ENCODE measurements at places on chromosomes 7 and 10. TPM values are rescaled to one million over a fixed set of nuclear protein-coding genes. Genes with fewer than 3 reads are reported as not detected.

The HTR5A gene
- not detected for total RNA-seq

The OR2A12 gene
- not detected for total RNA-seq

The ERVW-1 gene
- not detected for total RNA-seq

GRCh38 chr7:101017064-101017777, 2.7 kb upstream of the MUC17 start:
- H3K36me3 ChIP-seq: no peaks in the 10 kb centered on the region
- DNase-seq: peak; percentile 31
- no peaks in the 10 kb centered on the region for H3K4me1 ChIP-seq
- H3K4me3 ChIP-seq: no peak overlapping the region

DNA sequence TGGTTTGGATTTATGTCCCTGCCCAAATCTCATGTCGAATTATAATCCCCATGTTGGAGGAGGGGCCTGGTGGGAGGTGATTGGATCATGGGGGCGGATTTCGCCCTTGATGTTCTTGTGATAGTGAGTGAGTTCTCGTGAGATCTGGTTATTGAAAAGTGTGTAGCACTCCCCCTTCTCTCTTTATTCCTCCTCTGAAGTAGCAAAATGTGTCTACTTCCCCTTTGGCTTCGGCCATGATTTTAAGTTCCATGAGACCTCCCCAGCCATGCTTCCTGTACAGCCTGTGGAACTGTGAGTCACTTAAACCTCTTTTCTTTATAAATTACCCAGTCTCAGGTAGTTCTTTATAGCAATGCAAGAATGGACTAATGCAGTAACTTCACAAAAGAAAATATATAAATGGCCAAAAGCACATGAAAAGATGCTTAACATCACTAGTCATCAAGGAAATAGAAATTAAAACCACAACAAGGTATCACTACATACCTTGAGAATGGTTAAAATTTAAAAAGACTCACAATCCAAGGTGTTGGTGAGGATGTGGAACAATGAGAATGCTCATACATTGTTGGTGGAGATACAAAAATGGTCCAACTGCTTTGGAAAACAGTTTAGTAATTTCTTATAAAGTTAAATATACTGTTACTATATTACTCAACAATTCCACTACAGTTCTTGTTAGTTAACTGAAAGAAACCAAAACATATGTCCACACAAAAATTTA, 218.7 kb downstream of the SNX10 start:
- H3K36me3 ChIP-seq: no peaks in the 10 kb centered on the region
- H3K27me3 ChIP-seq: no peaks in the 10 kb centered on the region
- H3K4me1 ChIP-seq: peaks cover 17% of the 10 kb centered on the region
- no peak overlapping the region for H3K27ac ChIP-seq
- no peak for DNase-seq

GRCh38 chr10:74381291-74381853, 230.4 kb downstream of the ADK start:
- no peaks in the 10 kb centered on the region for H3K36me3 ChIP-seq
- H3K4me3 ChIP-seq: no peak overlapping the region
- H3K27me3 ChIP-seq: no peaks in the 10 kb centered on the region
- no peak overlapping the region for H3K27ac ChIP-seq
- H3K4me1 ChIP-seq: no peaks in the 10 kb centered on the region

DNA sequence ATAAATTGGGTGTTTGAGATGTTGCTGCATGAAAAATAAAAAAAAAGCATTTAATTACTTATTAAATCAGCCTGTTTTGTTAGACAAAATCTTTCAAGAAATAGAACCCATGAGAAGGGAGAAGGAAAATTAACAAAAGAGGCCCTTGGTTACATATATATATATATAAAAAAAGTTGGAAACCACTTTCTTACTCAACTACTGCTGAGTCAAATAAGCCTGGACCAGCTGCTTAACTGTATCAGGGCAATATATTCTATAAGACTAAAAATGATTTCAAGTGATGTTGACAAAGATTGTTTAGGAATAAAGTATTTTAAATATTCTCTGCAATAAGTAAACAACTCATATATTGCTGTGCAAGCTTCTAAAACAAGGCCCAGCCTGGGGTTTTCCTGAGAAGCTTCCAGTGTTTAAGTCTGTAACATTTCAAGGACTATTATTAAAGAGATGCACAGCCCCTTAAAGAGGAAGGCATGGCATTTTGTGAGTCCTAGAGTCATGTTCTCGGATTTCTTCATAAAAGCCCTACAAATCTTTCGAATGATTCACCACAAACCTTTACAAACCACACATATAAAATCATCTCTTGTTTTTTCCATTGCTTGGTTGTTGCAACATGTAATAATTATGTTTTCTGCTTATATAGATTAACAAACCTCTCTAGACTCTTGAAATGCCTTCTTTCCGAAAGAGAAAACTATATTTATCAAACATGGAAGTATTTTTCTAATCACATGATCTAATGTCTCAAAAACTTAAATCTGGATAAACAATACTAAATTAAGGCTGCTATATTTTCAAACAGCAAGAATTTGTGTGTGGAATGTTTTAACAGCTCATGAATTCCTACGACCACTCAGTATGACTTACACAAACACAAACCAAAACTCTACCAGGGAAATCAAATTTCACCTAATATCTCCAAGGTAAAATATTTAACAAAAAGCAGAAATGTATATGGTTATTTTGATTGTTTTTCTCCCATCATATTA, 14.3 kb downstream of the JAZF1 start:
- H3K27ac ChIP-seq: no peak overlapping the region
- no peak overlapping the region for H3K4me3 ChIP-seq
- no peaks in the 10 kb centered on the region for H3K27me3 ChIP-seq
- H3K4me1 ChIP-seq: no peaks in the 10 kb centered on the region

- no peaks in the 10 kb centered on the region for H3K27me3 ChIP-seq
- no peak overlapping the region for H3K27ac ChIP-seq
- no peaks in the 10 kb centered on the region for H3K4me1 ChIP-seq
- no peak for DNase-seq
- H3K4me3 ChIP-seq: no peak overlapping the region
These were observed 853.9 kb downstream of the SORCS1 start for GRCh38 chr10:106310596-106310995.

DNA sequence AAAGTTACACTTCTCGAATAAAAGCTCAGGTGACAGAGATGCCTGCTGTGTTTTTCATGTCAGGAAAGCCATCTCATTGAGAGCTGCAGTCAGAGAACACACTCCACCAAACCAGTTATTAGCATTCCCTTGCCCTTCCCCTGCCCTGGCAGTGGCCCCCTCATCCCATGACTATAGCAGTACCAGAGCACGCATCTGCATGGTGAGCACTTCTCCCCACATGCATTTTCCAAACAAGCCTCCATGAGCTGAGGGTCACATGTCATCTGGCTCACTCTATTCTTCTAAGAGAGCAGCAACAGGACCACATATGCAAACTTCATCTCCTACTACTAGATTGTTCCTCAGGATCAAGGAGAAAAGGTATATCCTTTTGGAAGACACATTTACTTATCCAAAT, 42.4 kb upstream of the FGL2 start:
- no peaks in the 10 kb centered on the region for H3K4me1 ChIP-seq
- no peak for DNase-seq
- H3K4me3 ChIP-seq: no peak overlapping the region
- no peaks in the 10 kb centered on the region for H3K36me3 ChIP-seq

DNA sequence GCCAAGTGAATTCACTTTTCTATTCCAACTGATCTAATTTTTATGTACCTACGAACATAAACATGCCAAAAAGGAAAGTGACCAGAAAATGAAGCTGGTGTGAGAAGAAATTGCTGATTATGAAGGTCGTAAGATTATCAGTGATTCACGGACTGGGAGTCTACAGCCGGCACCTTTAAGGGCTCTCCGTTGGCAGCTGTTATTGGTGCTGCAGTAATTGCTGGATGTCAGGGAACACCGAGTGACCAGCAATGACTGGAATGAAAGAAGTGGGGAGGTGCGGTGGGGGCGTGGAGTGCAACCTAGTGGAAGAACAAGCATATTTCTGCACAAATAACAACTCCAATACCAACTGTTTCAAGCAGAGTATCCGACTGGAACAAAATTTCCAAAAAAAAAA, 109.8 kb upstream of the TARP start:
- no peak for DNase-seq
- H3K27me3 ChIP-seq: no peaks in the 10 kb centered on the region
- no peak overlapping the region for H3K27ac ChIP-seq
- no peaks in the 10 kb centered on the region for H3K4me1 ChIP-seq
- no peak overlapping the region for H3K4me3 ChIP-seq
